GM23338 (cell line): ENCODE measurements at places on chromosomes 5 and 9.

DNA sequence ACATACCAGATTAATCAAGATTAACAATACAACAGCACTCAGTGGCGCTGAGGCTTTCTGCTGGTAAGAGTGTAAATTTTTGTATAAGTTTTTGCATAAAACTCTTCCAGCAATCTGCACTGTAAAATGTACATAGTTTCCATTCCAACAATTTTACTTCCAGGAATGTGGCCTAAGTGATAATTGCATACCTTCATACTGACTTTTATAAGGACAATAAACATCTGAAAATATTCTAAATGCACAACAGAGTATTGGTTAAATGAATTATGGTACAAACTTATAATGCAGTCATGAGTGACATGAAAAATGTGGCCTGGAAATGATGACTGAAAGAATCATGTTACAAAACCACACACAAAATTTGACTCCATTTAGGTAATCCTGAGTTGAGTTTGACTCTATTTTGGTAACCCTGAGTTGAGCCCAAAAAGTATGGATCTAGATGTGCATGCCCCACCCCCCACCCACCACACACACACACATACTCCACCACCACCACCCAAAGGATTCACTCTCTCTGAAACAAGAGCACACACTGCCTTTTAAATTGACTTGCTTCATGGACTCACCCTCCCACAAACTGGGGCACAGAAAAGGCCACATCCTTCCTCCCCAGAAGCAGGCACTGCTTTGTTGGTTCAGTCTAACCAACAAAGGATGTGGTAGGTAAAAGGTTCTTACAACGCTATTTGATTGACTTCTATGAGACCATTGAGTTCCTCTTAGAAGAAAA is 137.6 kb downstream of the SUSD1 start:
- no peak for DNase-seq

GRCh38 chr5:82298668-82299067 is 20.5 kb upstream of the RPS23 start:
- DNase-seq: no peak

DNA sequence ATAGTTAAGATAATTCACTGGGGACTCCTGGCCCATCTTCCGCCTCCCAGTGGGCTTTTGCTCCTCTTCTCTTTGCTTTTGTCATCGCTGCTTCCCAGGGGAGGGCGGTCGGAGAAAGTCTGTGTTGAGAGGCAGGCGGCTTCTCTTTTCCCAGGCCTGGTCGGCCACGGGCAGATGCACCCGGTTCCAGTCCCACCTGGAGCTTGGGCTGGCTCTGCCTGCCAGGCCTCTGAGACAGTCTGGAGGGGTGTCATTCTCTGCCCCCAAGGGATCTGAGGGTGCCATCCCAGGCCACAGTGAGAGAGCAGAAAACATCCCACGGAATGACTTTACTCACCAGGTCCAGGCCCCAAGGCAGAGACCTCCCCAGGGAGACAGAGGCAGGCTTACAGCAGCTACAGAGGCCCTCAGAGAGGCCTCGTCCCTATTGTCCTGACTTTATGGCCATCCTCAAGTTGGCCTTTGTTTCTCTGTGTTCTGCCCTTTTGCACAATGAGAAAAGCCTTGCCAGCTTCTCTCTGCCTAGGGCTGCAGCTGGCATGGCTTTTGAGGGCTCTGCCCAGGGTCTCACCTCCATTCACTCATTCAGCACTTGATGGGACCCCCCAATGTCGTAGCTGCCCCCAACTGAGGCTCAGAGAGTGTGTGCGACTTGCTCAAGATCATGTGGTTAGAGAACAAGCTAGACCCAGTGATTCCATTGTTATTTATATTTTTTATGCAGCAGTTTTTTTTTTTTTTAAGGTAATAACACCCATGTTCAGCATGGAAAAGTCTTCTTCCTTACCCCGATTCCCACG is 44.2 kb upstream of the BOD1 start:
- no peak for DNase-seq

DNA sequence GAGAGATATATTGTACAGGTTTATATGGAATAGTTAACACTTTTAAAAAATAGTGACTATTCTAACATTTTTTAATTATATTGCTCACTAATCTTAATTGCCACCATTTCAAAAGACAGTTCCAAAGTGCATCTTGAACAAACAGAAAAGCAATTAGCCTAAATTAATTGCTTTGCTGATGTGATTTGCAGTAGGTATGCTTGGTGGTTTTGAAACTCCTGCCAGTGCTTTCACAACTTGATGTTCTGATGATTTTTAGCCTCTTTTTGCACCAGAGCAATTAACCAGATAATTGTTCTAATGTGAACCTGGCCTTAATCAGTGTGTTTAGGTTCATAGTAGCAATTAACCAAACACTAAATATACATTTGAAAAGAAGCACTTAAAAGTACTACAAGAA is 207.6 kb downstream of the FBXL17 start:
- no peak for DNase-seq

GRCh38 chr9:79711874-79712273 is 140.1 kb downstream of the TLE4 start:
- no peak for DNase-seq

DNA sequence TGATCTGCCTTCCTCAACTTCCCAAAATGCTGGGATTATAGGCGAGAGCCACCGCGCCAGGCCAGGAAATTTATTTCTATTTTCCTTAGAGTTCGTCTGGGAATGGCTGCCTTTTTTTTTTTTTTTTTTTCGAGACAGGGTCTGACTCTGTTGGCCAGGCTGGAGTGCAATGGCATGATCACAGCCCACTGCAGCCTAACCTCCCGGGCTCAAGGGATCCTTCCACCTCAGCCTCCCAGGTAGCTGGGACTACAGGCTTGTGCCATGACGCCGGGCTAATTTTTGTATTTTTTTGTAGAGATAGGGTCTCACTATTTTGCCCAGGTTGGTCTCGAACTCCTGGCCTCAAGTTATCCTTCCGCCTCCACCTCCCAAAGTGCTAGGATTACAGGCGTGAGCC is 888 bp upstream of the LAMC3 start:
- no peak for DNase-seq
